ENCODE measurements at places on chromosomes 16 and 17.

DNA sequence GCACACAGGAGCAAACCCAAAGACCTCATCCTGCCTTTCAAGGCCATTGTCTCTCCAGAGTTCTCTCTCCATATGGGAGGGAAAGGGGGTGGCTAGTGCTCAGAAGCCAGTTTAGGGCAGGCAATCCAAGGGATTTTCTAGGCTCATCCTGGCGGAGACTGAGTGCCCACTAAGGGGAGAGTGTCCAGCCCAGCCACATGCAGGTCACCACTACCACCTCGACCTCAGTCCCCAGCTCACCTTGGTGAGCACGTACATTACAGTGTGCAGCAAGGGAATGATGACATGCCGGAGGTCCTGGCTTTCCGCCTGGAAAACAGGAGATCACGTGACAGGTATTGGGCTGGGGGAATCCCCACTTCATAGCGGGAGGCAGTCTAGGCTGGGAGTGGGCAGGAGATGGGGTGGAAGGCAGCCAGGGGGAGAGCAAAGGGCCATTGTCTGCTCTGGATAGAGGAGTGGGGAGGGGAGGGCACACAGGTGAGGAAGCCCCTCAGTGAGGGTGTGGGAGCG lies 29.9 kb downstream of the PIK3R6 start:
- DNase-seq: no peak

DNA sequence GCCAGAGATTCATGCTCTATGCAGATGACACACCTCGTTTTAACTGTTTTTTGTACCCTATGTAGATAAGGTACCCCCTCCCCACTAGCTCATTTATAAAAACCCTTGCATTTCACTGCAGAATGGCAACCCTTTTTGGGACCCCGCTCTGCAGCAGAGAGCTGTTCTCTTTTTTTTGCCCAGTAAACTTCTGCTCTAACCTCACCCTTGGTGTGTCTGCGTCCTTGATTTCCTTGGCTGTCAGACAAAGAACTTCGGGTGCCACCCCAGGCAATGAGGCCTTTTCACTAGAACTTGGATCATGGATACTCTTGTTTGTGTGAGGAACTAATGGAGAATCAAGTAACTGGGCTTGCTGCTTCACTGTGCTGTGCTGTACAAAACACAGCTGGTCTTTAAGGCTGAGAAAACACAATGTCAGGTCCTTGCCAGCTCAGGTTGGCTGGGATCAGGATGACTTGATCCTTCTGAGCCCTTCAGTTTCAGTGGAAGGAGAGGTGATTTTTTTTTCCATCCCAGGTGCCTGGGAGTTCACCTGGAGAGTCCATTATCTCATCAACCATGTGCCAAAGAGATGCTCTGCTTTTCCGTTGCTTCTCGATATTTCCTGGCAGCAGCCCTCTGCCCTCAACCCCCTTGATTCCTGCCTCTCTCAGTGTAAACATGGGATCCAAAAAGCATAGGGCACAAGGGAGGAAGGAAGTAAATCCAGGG lies 133.2 kb upstream of the FAM20A start:
- DNase-seq: no peak

GRCh38 chr17:14919631-14920213 lies 345.4 kb downstream of the PMP22 start:
- no peak for DNase-seq

DNA sequence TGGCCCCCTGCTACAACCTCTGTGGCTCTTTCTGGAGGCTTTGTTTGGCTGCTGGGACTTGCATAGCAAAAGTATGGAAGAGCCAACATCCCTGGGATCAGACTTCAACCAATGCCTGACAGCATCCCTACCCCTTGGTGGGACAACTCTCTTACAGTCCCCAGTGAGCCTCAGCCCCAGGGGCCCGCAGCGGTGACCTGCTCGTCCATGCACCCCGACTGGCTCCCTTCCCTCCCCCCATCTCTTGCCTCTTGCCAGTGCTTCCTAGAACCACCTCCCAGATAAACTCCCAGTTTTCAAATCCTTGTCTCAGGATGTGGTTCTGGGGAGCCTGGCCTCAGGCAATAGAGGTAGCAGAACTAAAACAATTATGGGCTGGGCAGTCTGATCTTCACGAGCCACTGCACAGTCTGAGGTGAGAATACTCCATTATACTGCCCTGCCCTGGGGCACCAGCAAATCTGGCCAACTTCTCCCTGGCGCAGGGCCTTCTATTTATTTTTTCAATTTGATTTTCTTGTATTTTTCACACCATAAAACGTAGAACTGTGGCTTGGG lies 86.6 kb upstream of the BRD7 start:
- no peak for DNase-seq

- no peak for DNase-seq
These were observed 5.7 kb upstream of the PKMYT1 start for GRCh38 chr16:2985893-2986355.

- DNase-seq: peak; percentile 79
These were observed 9.2 kb upstream of the TVP23A start for GRCh38 chr16:10827691-10828341.

DNA sequence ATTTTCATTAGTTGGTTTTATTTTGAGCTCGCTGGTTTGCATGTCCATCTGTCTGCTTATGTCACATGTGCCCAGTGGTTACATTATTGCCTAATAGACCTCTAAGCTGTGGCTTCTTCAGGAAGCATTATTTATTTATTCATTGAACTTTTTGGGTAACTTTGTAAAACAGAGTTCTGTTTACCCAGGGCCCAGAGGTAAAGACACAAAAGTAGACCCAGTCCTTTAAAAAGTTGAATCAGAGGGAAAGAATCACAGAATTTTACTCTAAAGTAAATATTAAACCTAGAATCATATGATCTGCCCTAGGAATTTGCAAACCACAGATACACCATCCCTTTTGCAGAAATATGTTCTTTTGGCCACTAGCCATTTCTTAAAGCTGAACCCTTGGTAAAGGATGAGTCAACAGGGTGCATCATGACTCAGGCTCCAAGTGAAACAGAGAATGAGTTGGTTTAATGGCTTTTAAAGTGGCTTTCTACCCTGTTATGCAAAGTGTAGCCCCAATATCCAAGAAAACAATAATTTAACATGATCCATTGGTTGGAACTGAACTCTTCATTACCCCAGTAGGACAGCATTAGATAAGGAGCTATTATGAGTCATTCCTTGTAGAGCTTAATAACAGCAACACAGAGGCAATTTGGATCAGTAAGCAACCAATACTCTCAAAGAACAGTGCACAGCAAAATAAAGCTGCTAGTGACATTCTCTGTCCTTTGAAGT lies 236.3 kb downstream of the KCNJ2 start:
- DNase-seq: peak; percentile 92

DNA sequence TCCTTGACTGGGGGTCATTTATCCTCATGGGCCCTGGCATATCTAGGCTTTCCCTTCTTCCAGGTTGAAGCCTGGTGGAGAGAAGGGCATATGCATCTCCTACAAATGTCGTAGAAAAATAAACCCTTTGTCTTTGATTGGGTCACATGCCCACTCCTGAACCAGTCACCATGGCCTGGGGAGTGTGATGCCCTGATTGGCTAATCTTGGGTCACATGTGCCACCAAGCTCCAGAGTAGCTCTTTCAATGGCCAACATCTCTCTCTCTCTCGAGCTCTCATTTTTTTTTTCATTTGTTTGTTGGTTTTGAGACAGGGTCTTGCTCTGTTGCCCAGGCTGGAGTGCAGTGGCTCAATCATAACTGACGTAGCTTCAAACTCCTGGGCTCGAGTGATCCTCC lies 5.6 kb upstream of the XPO6 start:
- DNase-seq: no peak

GRCh38 chr17:32161029-32161428 lies 18.7 kb downstream of the RHOT1 start:
- DNase-seq: no peak

DNA sequence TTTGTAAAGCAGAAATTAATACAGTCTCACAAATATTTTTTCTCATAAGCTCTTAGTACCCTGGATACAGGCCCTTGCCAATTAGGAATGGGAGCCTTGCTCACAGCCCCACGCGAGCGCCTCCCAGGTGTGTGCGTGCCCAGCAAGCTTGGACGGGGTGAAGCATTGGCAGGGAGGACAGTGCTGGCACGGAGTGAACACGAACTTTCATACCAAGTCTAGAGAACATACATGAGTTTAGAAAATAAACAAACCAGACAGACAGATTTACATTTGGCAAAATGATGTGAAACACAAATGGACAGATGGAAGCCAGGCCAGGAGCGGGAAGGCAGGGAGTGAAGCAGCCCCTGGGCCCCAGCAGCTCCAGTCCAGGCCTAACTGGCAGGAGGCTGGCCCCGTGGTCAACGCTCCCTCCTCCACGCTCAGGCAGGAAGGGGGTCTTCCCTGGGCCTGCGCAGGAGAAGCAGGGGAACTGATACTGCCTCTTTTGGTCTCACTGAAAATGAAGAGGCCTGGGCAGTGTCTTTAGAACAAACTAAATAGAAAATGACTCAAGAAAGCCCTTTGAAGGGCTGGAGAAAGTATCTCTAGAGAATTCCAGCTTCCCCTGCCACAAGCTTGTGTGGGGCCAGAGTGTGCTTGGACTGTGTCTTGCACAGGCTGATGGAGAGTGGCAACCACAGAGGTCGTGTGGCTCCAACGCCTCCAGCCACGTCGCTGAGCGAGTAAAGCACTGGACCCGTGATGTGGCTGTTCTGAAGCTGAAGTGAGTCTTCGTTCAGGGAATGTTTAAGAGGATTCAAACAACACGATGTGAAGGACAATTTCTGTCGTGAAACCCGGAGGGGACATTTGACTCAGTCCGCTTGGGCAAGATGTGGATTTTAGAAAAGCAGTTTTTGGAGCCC lies 9.9 kb upstream of the FOXJ1 start:
- no peak for DNase-seq

- no peak for DNase-seq
These were observed 5.7 kb upstream of the B9D1 start for GRCh38 chr17:19368229-19368628.

GRCh38 chr16:89453501-89454321 lies 36.6 kb downstream of the ANKRD11 start:
- DNase-seq: no peak

DNA sequence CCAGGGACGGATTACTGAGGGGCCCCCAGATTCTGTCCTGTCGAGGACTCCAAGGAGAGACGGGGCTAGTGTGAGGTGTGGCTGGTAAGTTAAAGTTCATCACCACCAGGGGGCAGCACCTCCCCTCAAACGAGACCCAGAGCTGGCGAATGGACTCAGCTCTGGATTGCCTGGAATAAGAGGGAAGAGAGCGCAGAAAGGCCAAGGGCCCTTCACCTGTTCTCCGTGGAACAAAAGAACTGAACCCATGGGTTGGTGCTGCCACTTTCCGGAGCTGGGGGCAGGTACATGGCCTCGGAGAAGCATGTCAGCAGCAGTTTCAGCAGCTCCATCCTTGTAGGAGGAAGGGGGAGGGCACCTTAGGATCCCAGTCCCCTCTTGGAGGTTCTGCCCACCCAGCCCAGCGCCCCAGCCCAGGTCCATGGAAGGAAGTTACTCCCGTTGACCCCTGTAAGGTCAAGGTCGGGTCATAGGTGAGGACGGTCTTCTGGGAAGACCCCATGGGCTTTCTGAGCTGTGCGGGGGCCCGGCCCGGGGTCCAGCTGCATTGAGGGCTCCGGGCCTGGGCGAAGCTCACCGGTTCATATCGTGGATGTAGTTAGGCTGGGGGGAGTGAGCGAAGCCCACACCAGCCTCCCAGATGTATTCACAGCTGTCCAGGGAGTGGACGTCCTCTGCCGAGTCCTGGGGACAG lies 10.8 kb downstream of the HID1 start:
- DNase-seq: peak; percentile 74
